ENCODE measurements at places on chromosomes 7 and 10. TPM values are rescaled to one million over a fixed set of nuclear protein-coding genes. Genes with fewer than 3 reads are reported as not detected.
A peak's percentile ranks its signal among the peaks of the same experiment; 100 is the strongest.

DNA sequence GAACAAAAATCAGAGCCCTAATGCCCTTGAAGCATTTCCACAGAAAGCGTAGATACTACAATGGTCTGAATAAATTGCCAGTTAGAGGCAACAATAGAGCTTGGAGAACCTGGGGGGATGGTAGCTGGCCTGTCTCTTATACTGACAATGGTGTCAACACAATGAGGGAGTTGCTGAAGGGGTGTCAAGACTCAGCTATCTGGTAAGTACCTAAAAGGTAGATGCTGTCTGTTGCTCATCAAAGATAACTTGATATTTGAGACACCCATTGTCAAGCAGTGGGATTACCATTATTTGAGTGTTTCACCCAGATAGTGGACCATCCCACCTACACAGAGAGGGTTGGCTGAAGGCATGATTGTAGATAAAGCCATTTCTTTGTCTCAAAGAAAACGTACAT, 72.8 kb downstream of the PDE1C start:
- H3K27me3 ChIP-seq, result no peaks in the 10 kb centered on the region
- no peaks in the 10 kb centered on the region for H3K4me1 ChIP-seq
- H3K4me3 ChIP-seq, result no peak overlapping the region

DNA sequence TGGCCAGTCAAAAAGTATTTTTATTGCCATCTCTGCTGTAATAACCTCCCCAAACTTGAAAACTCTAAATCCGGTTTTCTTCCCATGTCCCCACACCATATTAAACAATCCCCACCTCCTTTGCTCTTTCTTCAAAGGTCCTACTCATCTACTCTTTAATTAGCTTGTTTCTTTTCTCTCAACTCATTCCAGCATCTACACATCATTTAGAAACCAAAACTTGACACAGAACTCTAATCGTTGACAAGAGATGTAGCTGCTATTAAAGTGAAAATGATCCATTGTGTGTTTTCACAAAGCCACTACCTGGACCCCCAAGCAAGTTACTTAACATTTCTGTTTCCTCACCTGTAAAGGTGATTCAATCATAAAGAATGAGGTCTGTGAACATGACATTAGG, 436.3 kb upstream of the NPVF start:
- peak overlapping the region; percentile 81 for H3K27ac ChIP-seq
- no peaks in the 10 kb centered on the region for H3K4me1 ChIP-seq
- no peaks in the 10 kb centered on the region for H3K36me3 ChIP-seq
- peaks cover 4% of the 10 kb centered on the region for H3K27me3 ChIP-seq
- no peak for DNase-seq
- H3K4me3 ChIP-seq, result no peak overlapping the region

GRCh38 chr10:23197416-23197861, 5.3 kb downstream of the PTF1A start:
- H3K4me3 ChIP-seq, result no peak overlapping the region
- no peak for DNase-seq
- no peaks in the 10 kb centered on the region for H3K36me3 ChIP-seq
- no peaks in the 10 kb centered on the region for H3K4me1 ChIP-seq

GRCh38 chr10:112223725-112224124, 40.2 kb upstream of the GPAM start:
- no peaks in the 10 kb centered on the region for H3K36me3 ChIP-seq
- H3K27me3 ChIP-seq, result no peaks in the 10 kb centered on the region
- no peak for DNase-seq
- H3K4me1 ChIP-seq, result no peaks in the 10 kb centered on the region

DNA sequence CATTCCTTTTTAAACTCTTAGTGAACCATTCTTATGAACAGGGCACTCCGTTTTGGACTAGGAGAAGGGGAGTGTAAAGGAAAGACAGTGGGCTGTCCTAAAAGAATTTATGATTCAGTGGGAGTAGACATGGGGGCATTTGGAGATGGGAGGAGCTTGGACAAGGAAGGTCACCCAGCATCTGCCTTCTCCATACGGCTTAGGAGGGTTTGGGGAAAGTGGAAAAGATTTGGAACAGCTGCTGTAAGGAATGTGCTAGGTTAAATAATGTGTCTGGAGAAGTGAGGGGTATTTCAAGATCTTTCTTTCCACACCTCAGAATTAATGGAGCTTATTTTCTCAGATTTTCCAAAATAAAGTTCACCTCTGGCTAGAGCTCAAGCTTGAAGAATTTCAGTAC, 24.0 kb downstream of the SLC35G1 start:
- no peak overlapping the region for H3K27ac ChIP-seq
- DNase-seq, result no peak
- H3K4me3 ChIP-seq, result no peak overlapping the region
- no peaks in the 10 kb centered on the region for H3K36me3 ChIP-seq
- no peaks in the 10 kb centered on the region for H3K27me3 ChIP-seq

DNA sequence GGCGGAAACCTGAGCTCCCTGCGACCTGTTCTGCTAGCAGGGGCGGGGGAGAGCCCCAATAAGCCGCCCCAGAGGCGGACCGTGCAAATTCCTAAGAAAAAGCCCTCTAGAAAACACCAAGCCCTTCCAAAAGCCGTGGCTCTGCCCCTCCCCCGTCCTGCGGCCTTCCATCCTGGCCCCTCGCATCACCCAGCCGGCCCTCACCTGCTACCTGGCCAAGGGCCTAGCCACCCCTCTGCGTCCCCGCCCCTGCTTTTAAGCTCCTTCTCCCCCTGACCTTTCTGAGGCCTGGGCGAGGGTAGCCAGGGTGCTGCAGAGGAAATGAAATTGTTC, 24.9 kb downstream of the SKIDA1 start:
- DNase-seq, result no peak
- peaks cover 5% of the 10 kb centered on the region for H3K4me1 ChIP-seq
- no peaks in the 10 kb centered on the region for H3K27me3 ChIP-seq
- H3K27ac ChIP-seq, result no peak overlapping the region

DNA sequence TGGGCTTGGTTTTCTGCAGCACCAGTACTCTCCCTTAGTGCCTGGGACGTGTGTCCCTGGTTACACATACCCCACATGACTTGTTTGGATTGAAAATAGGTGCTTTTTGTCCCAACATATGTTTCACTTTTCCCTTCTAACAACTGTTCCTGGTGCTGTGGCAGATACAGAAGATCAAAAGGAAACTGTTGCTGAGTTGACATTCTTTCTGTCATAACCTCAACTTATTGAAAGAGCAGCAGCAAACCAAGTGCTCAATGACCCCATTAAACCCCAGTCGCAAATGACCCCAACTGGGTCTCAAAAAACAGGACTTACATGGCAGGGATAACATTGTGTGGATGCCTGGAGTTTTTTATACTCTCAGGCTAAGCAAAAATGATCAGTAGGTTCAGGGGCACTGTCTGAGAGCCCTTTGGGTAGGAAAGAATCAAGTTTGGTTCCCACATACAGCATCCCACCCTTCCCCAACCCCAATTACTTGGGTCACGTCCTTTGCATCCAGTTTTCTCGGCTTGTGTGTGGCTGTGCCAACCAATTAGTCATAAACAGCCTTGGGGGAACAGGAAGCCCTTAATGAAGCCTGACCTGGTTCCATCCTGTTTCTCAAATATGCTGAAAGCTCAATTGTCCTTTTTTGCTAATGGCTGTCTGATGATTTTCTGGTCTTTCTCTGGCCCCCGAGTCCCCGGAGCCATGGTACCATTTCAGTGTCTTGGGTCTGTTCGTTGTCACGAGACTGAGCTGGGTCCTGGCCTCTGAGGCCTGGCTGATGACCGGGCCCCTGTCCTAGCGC, 4.9 kb downstream of the HKDC1 start:
- H3K4me3 ChIP-seq, result no peak overlapping the region
- no peaks in the 10 kb centered on the region for H3K36me3 ChIP-seq
- H3K27me3 ChIP-seq, result no peaks in the 10 kb centered on the region

GRCh38 chr7:80493121-80493849, 18.6 kb downstream of the GNAT3 start:
- H3K4me1 ChIP-seq, result no peaks in the 10 kb centered on the region
- no peaks in the 10 kb centered on the region for H3K27me3 ChIP-seq
- no peaks in the 10 kb centered on the region for H3K36me3 ChIP-seq
- H3K27ac ChIP-seq, result no peak overlapping the region
- no peak overlapping the region for H3K4me3 ChIP-seq
- no peak for DNase-seq

DNA sequence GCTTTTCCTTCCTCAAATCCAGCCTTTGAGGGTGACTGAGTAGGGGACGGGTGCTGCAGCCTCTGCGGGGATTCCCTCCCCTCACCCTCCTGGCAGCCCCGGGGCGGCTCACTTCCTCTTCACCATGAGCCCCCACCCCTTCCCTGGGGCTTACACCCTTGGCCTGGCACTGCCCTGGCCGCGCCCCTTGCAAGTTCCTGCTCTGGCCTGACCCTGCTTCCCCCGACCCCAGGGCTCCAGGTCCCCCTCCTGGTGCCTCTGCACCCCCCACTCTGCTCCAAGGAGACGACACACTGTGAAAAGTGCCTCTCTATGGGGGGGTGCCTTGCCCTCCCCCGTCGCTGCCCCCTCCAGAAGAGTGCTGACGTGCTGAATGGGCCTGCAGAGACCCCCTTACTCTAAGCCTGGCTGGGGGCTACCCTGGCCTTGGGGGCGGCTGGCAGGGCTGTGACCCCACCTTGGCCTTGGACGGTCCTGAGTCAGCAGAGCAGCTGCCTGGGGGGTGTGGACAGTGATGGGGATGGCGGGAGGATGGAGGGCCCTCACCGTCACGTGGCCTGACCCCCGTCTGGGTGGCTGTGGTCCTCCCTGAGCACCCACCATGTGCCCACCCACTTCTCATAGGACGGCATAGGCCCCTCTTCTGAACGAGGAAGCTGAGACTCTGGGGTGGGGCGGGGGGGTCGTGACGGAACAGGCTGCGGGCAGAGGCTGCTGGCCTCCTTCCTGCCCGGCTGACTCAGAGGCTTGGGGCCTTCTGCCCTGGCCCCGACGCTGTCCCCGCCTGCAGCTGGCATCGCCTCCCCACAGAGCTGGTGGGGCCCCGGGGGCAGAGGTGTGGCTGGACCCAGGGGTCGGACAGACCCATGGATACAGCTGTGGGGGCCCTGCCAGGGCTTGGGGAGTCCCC, 9.8 kb downstream of the LFNG start:
- peaks cover 67% of the 10 kb centered on the region for H3K4me1 ChIP-seq
- H3K27me3 ChIP-seq, result no peaks in the 10 kb centered on the region

GRCh38 chr7:106768324-106768751, 96.7 kb upstream of the PIK3CG start:
- DNase-seq, result no peak
- H3K27ac ChIP-seq, result peak overlapping the region; percentile 27
- no peaks in the 10 kb centered on the region for H3K36me3 ChIP-seq
- H3K4me3 ChIP-seq, result no peak overlapping the region

DNA sequence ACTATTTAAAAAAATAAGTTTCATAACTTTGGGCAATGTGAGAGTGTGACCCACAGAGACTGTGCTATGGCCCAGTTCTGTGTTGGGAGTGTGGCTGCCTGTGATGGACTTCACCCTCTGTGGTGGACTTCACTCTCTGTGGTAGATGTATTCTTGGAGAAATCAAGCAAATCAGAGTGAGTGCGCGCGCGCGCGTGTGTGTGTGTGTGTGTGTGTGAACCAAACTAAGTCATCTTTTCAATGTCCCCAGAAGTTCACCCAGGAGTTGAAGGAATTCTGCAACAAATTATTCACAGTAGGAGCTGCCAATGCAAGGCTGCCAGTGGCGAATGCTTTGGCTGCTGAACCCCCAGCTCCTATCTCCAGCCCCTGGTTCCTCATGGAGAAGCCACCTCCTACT, 184.5 kb downstream of the ADAM12 start:
- no peaks in the 10 kb centered on the region for H3K4me1 ChIP-seq
- DNase-seq, result no peak
- H3K27ac ChIP-seq, result no peak overlapping the region
- no peaks in the 10 kb centered on the region for H3K36me3 ChIP-seq

DNA sequence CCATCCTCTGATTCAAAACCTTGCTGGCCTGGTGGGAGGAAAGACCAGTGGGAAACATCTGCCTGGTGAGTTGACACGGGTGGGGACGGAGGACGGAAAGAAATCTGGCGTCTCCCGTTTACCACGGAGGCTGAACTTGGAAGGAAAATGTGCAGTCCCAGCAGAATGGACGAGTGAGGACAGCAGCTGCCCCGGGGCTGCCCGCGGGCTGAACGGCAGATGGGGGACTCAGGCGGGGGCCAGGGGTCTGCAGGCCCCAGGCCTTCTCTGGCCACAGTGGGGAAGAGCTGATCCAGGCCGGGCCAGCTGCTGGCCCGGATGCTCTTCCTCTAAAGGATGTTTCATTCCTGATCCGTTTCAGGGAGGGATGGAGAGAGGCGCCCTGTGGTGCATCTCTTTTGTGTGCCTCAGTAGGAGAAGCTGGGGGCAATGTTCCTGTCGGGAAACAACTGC, 147.5 kb upstream of the CHST15 start:
- H3K36me3 ChIP-seq, result no peaks in the 10 kb centered on the region
- no peak overlapping the region for H3K27ac ChIP-seq
- no peak for DNase-seq
- no peaks in the 10 kb centered on the region for H3K4me1 ChIP-seq
- no peak overlapping the region for H3K4me3 ChIP-seq

FANK1 gene
- total RNA-seq, result 4.3 TPM

SPDYE1 gene
- not detected for total RNA-seq

C7orf57 gene
- total RNA-seq, result 0.88 TPM

GRID2IP gene
- 0.38 TPM for total RNA-seq

TMEM140 gene
- 9.2 TPM for total RNA-seq

Measured in esophagus squamous epithelium (tissue), 5 donors.